ENCODE measurements at places on chromosomes 7 and 10.
A peak's percentile ranks its signal among the peaks of the same experiment; 100 is the strongest.

- no peak for DNase-seq
Observed at GRCh38 chr7:158613481-158613880, 25.9 kb upstream of the PTPRN2 start.

GRCh38 chr10:44759122-44759521 lies 152.0 kb upstream of the TMEM72 start:
- no peak for DNase-seq

DNA sequence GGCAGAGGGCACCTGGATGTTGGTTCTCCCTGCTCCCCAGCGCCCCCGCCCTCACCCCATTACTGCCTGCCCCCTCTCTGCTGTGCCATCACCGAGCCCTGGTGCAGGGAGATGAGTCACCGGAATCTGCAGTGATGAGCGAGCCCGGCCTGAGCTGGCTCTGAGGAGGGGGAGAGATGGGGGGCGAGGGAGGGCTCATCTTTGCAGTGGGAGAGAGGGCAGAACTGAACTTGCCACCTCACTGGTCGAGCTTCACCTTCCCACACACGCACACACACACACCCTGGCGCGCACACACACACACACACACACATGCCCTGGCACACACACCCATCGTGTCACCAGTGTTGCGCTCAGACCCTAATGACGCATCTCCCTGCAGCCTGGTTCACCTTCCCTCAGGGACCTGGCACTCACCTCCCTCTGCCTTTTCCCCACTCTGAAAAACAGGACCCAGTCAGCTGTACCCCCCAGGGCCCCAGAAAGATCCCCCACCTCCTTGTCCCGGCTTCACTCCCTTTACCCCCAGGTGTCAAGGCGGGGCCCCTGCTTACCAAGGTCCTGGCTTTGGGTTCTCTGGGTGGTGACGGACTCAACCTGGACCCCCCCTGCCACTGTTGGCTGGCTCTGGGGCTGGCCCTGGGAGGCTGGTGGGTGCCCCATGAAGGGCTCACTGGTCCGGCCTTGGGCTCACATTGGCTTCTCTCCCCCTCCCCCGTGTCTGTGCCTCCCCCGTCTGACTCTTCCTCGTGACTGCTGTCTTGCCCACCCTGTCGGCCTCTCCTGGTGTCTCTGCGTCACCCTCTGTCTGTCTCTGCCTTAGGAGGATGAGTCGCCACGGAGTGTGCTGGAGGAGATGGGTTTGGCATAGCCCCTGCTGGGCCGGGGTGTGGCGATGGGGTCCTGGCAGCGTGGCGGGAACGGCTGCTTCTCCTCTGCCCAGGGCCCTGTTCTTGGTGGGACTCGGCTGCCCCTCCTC lies 5.4 kb downstream of the VGF start:
- DNase-seq, result no peak

GRCh38 chr7:26157520-26158105 lies 5.6 kb downstream of the NFE2L3 start:
- DNase-seq, result no peak

DNA sequence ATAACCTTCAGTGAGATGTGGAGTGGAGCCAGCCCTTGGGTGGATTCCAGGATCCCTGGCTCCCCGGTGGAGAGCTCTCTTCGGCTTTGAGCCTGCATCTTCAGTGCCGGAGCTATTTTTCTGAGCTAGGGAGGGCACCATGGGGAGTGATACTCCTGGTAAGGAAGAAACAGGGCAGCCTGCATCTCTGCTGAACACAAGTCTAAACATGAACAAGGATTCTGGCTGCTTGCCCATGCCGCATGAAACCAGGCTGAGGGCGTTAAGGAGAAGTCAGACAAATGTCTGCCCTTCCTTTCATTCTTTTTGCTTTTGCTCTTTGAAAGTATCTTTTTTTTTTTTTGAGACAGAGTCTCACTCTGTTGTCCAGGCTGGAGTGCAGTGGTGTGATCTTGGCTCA lies 60.4 kb downstream of the EVX1 start:
- DNase-seq, result no peak

GRCh38 chr10:133034092-133034491 lies 53.6 kb upstream of the ADGRA1 start:
- DNase-seq, result no peak

- DNase-seq, result no peak
Observed at GRCh38 chr10:123681285-123681684, 15.1 kb downstream of the GPR26 start.

GRCh38 chr10:20956843-20957242 lies 59.7 kb upstream of the NEBL start:
- DNase-seq, result no peak

DNA sequence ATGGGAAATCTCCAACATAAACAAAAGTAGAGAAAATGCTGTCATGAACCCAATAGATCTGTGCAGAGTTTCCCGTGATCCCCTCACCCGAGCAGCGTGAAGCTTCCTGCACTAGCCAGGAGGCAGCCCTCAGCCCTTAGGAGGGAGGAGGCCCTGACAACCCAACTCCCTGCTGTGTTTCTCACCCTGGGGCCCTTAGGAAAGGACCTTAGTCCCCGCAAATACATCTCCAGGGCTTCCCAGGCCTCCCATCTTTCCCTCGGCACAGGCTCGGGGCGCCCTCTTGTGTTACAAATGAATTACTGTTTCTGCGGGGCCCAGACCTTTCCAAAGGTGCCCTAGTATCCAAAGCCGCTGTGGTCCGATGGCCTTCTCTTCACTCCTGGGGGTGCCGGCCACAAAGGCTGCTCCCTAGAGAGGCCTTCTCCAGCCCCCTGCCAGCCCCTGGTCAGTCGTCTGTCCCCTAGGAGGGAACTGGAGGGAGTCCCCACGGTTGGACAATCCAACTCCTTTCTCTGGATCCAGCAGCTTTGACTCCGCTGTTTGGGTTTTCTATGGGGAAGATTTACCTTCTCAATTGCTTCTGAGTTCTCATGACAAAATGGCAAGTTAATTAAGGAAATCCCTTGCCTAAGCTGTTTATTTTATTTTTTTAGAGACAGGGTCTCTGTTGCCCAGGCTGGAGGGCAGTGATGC lies 49.9 kb upstream of the SH2B2 start:
- DNase-seq, result peak; percentile 89

GRCh38 chr10:112981553-112981952 lies 31.5 kb downstream of the TCF7L2 start:
- no peak for DNase-seq

DNA sequence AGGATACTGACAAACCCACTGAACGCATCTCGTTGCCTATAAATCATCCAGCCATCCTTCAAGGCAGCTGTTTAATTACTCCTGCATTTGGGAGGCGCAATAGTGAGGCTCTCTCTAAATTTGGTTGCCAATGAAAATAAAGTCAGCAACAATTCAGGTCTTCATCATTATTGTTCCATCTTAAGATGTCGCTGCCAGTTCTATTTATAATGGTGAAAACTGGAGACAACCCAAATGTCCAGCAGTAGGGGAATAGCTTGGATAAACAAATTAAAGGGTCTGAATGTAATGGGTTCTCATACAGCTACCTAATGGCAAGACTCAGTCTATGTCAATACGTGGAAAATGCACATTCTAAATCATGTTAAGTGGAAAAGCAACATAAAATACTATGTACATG lies 120.1 kb upstream of the PLXNA4 start:
- no peak for DNase-seq

GRCh38 chr7:104156842-104157277 lies 51.0 kb downstream of the ORC5 start:
- peak; percentile 13 for DNase-seq

DNA sequence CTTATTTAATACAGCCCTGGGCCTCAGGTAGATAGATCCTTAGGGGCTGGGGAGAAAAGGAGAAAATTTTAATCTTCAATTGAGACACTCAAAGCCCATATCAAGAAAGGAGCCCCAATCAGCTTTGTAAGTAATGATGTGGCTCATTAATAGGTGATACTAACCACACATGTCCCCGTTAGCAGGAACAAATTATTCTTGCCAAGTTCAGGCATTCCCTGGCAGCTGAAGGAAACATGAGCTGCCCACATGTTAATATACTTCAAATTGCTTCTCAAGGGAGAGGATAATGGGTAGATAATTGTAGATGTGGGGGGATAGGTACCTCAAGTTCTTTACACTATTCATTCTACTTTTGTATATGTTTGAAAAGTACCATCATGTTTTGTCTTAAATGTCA lies 14.5 kb downstream of the IFIT5 start:
- no peak for DNase-seq

DNA sequence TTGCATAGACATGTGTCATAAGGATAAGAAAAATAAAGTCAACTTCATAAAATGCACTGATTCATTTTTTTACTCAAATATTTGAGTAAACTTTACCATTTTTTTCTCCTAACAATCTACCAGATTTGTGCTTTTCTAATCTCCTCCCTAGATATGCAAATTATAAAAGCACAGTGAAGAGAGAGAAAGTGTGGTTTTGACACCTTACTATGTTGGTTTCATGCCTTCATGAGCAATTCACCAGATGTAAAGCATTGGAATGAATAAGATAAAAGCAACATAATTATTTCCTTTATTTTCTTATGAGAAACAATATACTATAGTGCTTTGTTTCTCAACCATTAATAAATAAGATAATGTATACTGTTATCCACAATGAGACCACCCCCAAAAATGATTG lies 432.5 kb upstream of the PCDH15 start:
- no peak for DNase-seq

DNA sequence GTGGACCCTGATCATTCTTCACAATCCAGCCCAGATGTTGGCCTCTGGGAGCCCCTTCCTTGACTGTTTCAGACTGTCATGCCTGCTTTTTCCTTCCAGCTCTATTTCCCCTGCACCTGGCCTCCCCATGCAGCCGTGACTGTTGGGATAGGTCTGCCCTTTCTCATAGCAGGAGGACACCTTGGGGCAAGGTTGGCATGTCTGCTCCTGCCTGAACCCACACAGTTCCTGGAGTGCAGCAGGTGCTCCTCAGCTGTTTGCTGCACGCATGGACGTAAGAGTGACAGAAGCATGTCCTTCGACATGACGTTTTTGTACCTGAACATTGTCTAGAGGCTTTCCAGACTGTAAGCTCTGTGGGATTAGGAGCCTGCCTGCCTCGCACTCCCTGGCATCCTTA lies 24.0 kb downstream of the POR start:
- DNase-seq, result no peak

DNA sequence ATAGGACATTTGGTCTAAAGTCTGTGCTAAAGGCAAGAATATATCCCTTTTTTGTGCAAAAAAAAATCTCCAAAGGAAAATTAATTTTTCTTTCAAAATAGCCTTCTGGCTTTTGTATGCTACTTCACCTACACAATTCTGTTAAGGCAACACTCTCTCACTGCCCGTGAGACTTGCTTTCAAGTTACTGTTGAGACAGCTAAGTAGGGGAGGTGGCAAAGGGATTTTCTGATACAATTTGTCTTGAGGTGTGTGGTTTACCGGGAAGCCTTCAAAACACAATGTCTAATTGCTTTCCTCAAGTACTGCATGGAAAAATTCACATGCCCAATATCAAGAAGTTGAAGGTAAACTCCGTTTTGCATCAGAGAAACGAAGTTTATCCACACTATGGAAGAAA lies 50.8 kb upstream of the RSU1 start:
- DNase-seq, result no peak

- DNase-seq, result no peak
Observed at GRCh38 chr7:149199234-149199995, 4.1 kb downstream of the ZNF282 start.

DNA sequence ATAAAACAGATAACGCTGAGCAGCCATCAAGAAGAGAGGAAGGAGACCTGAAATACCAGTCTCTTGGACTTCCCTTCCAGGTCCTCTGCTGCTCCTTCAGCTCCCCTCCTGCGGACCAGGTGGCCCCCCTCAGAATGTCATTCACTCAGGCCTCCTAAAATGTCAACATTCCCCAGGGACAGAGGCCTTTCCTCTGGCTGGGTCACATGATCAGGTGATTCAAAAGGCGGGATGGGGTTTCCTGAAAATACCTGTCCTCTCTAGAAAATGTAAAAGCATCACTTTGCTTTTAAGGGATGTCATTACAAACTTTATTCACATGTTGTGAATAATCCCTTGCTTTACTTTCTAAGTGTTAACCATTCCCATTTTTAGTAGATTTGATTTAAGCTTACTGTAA lies 311.1 kb downstream of the INHBA start:
- no peak for DNase-seq

GRCh38 chr10:48454302-48455054 lies 148.0 kb downstream of the MAPK8 start:
- no peak for DNase-seq

DNA sequence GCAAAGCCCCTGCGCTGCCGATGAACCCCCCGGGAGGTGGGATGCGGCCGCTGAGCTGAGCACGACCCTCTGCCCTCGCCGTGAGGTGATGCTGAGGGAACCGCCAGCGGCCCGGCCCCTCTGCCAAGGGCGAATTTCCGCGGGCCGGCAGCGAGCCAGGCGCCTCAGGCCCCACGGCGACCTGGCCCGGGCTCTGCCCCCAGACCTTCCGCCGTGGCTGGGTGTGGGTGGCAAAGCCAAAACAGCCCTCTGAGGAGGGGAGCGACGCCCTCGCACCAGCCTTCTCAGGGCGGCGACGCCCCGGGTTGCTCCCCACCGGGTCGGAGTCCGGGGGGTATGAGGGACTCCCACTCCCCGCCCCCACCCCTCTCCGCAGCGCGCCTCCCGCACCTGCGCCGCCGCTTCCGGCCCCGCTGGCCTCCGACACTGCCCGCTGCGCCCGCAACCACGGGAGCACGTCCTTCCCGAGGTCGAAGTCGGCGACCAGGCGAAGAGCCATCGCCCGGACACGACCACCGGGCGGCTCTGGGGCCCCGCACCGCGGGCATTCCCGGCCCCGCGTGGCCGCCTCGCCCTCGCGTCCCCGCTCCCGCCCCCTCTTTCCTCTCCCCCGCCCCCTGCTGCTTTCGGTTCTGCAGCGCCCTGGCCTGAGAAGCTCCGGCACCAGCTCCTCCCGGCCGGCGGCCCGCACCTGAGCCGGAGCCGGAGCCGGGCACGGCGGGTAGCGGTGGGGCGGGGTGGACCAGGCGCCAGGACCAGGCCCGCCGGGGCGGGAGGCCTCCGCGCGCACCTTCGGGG lies at the start of gene GSAP:
GSAP (minus strand) TSS at position 527 of the 798 bp plus-strand sequence; CDS start at position 499, 28 bp downstream.
- peak; percentile 62 for DNase-seq

- DNase-seq, result no peak
Observed at GRCh38 chr10:114257498-114257897, 18.4 kb downstream of the VWA2 start.

Data from AG08395 (cell line).